ENCODE measurements at places on chromosomes 1 and 21.
A peak's percentile ranks its signal among the peaks of the same experiment; 100 is the strongest.

GRCh38 chr1:87104945-87105344 lies 190.5 kb downstream of the HS2ST1 start:
- no peak for DNase-seq

- no peak for DNase-seq
Measured at GRCh38 chr21:42164818-42165217, 54.1 kb upstream of the ABCG1 start.

- DNase-seq: no peak
Measured at GRCh38 chr1:193421487-193421886, 235.1 kb upstream of the B3GALT2 start.

DNA sequence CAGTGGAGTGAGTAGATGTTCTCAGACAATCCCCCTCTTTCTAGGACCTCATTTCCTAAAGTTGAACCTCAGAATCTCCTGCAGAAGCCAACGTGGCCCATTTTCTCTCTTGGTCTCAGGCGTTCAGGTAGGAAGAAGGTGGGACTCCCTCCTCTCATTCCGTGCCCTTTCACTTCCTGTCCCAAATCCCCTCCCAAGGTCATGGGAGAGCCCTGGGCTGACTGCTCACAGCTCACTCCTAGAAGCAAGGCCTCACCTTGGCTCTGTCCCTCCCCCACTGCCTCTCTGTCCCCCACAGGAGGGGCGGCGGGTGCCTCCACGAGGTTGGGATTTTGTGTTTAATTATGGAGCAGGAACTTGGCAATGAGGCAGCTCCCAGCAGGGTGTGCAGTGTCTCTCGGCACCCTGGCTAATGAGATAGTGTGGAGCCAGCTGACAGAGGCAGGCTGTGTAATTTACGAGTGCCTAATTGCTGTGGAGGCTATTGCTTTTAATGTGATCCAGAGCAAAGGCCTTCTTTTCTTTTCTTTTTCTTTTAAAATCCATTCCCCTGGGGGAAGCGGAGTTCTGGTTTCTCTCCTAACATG lies 9.1 kb upstream of the CDK18 start:
- DNase-seq: no peak

DNA sequence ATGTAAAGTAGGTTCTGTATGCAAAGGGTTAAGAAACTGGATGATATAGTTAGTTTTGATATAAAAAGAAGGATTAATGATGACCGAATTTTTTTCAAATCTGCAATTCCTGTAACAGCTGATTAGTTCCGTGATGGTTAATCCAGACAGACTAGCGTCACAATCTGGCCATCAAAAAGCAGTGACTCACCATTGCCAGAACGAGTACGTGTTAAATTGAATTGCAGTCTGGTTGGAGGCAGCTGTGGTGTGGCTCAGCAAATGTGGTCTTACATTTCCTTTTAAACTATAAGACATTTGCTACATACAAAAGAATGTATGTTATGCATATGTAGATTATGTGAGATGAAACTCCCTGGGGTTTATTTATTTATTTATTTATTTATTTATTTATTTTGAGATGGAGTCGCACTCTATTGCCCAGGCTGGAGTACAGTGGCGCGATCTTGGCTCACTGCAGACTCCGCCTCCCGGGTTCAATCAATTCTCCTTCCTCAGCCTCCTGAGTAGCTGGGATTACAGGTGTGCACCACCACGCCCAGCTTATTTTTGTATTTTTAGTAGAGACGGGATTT lies 139.8 kb downstream of the RYR2 start:
- DNase-seq: no peak

DNA sequence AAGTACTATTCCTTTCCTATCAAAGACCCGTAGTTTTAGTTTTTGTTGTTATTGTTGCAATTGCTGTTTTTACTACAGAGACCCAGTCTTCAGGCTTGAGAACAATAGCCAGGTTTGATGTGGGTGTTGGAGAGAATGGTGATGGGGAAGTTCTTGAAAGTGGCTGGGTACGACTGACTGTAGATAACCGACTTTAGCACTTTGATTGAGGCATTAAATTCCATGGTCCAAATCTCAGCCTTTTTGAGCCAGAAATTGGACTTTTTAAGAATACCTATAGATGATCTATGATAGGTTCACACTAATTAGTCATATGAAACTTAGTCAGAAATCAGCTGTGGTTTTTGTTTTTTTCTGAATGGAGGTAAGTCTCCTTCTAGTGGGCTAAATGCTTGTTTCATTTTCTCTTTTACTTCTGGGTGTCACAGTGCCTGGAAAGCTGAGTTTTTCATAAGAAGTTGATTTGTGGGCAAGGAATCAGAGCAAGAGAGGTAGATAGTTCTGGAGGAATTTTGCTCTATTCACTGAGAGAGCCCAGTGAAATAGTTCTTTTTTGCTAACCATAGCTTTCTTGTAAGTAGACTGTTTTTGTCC lies 2.8 kb downstream of the PPIH start:
- no peak for DNase-seq

DNA sequence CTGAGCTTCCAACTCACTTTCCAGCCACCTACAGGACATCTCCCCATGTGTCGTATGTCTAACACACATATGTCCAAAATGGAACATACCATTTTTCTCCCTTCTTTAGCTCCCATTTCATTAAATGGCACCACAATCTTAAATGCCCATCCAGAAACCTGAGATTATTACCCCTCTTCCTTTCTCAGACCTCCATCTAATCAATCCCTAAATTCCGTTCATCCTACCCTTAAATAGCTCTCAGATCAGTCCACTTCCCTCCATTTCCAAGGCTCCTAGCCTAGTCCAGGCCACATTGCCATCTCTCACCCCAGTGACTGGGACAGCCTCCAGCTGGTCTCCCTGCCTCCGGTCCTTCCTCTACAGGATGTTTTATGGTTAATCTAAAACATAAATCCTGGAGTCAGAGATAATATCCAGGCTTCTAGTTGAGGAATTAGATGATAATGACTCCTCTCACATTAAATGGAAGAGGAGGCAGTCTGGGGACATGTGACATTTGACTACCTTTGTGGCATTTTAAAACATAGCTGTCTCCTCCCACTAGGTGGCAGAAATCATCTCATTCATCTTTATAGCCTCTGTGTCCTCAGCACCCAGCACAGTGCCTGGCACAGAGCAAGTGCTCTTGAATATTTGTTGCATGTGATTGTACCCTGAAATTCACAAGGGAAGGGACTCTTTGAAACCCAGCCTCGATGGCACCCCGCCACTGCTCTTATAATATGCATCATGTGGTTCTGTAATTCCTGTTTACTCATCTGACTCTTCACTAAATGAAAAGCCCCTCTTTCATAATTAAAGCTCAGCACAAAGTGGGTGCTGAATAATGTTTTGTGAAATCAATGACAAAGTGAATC lies 102.3 kb downstream of the TMEM53 start:
- peak; percentile 10 for DNase-seq

DNA sequence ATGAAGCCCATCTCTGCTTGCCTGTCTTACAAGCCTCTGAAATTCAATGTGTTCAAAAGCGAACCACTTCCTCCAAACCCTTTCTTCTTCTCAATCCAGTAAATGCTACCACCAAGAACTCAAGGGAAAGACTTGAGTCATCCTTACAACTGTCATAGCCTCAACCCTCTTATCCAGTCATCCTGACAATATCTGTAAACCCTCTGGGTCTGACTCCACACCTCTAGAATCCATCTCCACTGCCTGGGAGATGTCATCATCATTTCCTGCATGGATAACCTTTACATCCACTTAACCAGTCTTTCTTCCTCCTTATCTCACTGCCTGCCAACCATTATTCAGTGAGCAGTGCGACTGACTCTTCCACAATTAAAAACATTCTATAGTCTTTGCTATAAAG lies 441.1 kb downstream of the SETD4 start:
- DNase-seq: no peak

DNA sequence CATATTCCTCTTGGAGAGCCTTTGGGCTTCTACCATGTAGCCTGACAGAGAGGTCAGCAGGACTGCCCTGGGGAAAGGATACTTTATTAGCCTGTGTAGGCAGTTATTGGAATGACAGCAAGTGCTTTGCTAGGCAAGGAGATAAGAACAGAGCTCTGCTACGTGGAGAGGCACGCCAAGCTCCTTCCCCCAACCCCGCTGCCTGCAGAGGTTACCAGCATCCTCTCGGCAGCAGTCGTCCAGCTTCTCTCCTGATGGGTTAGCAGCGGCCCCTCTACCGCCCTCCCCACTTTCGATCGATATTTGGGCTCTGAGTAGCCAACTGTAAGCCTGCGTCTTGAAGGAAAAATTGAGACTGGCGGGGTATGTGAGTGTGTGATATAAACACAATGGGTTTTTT lies 122.3 kb downstream of the DHRS3 start:
- DNase-seq: no peak

DNA sequence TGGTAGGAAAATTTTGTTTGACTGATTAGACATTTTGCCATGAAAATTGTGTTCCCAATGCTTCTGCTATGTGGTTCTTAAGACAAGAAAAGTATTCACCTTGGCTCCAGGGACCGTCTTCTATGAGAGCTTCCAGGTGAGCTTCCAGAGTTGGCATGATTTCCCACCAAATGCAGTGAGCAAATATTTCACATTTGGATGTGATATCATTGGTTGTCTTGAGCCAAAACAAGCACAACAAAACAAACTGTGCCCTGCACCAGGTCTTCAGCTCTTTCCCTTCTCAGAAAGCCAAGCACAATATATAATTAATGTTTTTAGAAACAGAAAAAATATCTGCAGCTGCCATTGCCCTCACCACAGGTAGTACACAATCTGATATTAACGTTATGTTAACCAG lies 1009.0 kb downstream of the PLA2G4A start:
- no peak for DNase-seq

- DNase-seq: no peak
Measured at GRCh38 chr21:21103692-21104091, 105.5 kb downstream of the NCAM2 start.

GRCh38 chr1:232922485-232922884 lies 27.9 kb upstream of the NTPCR start:
- DNase-seq: no peak

- DNase-seq: no peak
Measured at GRCh38 chr1:244140420-244140819, 89.3 kb downstream of the ZBTB18 start.

DNA sequence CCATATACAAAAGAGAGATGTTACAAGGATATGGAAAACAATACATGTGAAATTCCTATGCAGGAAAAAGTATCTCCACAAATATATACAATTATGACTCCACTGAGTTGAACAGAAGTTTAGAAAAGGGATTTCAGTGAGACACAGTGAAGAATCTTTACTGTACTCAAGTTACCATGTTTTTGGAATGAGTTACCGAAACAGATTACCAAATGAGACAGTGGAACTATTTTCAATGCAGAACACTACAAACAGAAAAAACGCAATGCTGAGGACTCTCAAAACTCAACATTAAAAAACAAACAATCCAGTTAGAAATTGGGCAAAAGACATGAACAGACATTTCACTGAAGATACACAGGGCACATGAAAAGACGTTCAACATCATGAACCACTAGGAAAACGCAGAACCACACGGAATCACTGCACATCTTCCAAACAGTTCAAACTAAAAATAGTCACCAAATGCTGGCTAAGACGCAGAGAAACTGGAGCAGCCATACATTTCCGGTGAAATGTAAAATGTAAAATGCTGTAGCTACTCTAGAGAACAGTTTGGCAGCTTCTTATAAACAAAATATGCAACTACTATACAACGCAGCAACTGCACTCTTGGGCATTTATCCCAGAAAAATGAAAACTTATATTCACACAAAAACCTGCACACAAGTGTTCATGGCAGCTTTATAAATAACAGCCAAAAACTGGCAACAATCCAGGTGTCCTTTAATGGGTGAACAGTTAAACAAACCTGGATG lies 118.7 kb downstream of the UBR4 start:
- no peak for DNase-seq

DNA sequence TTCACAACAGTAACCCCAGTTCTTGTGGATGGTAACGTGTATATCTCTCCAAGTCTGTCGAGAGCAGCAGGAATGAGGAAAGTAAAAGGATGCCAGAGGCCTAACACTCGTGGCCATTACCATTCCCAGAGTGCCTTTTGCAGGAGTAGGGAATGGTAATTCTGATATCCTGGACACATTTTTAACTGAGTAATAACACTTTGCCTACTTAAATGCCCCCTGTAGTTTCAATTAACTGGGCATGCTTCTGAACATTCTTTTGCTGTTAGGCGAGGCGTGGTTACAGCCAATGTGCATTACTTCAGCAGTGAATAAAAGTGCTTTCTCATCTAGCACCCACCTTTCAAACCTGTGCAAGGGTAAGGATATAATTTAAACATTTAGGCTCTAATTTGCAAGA lies 258.5 kb upstream of the ADGRL2 start:
- no peak for DNase-seq
